Thymus (tissue), 14 donors: ENCODE measurements at places on chromosomes 3 and 15.

- no peak for DNase-seq
These were observed 39.9 kb downstream of the PLCH1 start for GRCh38 chr3:155704771-155705559.

- DNase-seq, result no peak
These were observed 55.0 kb upstream of the SOX14 start for GRCh38 chr3:137709011-137709601.

DNA sequence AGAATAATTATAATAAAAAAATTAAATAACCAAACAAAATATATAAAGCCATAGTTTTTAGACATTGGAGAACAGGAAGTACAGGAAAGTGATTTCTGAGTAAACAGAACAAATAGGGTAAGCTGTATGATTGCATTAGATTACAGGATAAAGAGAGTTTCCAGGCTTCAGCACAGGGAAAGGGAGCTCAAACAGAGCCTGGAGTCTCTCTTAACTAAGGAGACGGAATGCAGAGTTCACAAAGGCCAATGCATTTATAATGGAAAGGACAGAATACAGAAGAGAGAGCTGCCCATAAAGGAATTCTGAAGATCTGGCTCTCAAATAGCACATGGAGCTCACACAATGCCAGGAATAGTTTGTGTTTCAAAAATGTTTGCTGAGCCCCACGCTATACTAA is 42.0 kb upstream of the OTOL1 start:
- no peak for DNase-seq

DNA sequence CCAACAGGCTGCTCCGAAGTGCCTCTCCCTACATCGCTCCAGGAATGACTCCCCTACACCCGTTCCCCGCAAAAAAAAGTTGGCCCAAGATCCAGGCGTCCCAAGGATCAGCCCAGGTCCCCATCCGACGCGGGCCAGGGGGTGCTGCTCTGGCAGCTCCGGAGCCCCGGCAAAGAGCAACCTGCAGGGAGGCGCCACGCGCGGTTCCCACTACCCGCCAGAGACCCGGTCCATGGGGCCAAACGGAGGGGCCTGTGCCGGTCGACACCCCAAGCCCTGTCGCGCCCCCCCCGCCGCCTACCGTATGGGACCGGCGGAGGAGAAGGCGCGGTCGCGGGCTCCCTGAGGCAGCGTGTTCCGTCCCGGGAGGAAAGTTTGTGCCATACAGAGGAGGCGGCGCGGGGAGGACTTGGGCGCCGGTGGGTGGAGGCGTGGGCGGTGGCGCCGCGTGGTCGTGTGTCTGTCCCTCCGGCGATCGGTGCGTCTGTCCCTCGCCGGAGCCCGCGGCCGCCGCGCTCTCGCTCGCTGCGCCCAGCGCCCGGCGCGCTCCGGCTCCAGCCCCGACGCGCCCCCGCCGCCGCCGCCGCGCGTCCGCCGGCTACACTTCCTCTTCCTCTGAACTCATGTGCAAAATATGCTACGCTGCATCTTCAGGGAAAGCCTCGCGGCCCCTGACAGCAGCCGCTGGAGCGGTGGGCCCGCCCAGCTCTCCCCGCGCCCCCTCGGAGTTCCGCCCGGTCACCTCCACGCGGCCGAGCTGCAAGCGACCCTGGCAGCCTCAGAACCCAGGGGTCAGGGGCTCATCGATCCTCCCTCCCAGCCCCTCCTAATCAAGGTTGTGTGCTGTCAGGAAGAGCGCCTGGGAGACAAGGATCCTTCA is at the start of gene RFTN1:
RFTN1 (minus strand) TSS at position 559 of the 880 bp plus-strand sequence. CDS start 19,830 bp downstream, outside the sequence.
- DNase-seq, result no peak

DNA sequence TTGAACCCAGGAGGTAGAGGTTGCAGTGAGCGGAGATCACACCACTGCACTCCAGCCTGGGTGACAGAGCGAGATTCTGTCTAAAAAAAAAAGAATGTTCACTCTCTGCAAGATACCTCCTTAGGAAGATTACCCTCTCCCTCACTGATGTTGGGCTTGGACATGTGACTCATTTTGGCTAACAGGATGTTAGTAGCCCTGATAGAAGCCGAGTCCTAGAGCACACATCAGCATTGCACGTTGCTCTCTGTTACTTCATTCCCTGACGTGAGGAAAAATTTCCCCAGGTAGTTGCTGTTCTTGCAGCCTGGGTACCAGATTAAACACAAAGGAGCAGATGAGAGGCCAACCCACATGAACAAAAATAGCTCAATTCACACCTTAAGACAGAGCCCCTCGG is 78.1 kb upstream of the PRICKLE2 start:
- no peak for DNase-seq

GRCh38 chr3:190560013-190560895 is 46.4 kb downstream of the IL1RAP start:
- no peak for DNase-seq

- no peak for DNase-seq
These were observed 336.0 kb upstream of the TRIM42 start for GRCh38 chr3:140341817-140342403.

GRCh38 chr3:136247855-136248590 is 2.1 kb upstream of the PCCB start:
- DNase-seq, result no peak

GRCh38 chr3:34382859-34383258 is 584.4 kb downstream of the PDCD6IP start:
- no peak for DNase-seq

- peak; percentile 27 for DNase-seq
These were observed 9.8 kb downstream of the CTXND1 start for GRCh38 chr15:80242132-80242769.

- no peak for DNase-seq
These were observed 33.6 kb downstream of the GOLGA6L10 start for GRCh38 chr15:82315519-82316246.

GRCh38 chr3:166955201-166955939 is 424.7 kb downstream of the ZBBX start:
- DNase-seq, result no peak

DNA sequence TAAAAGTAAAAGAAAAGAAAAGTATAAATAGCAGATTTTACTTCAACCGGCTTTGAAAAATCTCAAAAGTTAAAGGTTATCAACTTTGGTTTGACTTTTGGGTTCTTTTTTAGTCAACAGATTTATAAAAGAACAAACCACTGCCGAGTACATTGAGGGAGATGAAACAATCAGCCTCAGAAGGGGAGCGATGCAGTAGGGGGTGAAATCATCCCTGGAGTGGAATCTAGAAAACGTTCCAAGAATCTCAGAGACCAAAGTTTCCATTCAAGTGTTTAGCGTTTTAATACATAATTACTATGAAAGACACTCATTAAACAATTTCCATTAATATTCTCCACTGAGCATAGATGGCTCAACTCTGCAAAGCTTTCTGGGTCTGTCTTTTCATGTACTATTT is 745.5 kb downstream of the NR2F2 start:
- no peak for DNase-seq

DNA sequence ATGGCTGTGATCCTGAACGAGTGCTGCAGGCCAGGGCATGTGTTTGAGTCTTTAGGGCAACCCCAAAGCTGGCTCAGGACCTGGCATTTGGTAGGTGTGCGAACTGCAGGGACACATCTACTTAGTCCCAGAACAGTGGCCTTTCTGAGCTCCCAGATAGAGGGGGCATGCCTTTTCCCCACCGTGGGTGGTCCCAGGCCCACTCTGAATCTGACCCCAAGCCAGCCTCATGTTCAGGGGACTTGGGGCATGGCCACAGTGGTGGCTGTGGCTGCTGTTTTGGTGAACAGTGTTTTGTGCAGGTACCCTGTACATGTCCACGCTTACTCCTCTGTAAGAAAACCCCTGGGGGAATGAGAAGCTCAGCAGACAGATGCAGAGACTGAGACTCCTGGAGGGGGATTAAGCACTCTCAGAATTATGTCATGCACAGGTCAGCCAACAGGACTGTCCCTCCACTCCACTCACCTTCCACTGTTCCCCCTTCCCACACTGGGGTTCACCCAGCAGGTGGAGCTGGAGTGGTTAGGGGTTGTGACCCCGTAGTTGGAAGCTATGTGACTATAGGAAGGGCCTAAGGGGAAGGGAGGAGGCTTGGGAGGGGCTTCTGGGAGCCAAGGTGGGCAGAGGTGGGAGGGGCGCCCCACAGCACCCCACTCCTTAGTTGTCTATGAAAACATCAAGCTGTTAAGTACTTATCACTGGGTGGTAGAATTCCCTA is 16.4 kb downstream of the ESYT3 start:
- DNase-seq, result no peak

- DNase-seq, result no peak
These were observed 50.0 kb downstream of the PLS1 start for GRCh38 chr3:142646020-142646785.

GRCh38 chr3:116155841-116156240 is 289.4 kb downstream of the LSAMP start:
- DNase-seq, result no peak

DNA sequence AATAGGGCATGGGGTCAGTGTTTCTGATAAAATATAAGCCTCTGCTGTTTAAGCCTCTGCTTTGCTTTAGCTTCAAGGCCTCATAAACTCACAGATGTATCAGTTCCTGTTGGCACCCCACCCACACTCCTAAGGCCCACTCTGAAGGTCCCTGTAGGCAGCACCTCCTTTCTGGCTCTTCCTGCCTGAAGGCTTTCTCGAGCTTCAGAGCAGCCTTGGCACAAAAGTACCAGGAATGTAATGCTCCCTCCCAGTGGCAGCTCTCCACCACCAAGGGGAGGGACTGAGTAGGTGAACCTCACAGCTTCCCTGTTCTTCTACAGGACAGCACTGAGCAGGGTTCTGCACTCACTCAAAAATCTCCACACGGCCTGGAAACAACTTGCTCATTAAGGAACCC is 102.2 kb downstream of the ABHD5 start:
- DNase-seq, result no peak

GRCh38 chr15:57220205-57220604 is 156.1 kb upstream of the CGNL1 start:
- no peak for DNase-seq

DNA sequence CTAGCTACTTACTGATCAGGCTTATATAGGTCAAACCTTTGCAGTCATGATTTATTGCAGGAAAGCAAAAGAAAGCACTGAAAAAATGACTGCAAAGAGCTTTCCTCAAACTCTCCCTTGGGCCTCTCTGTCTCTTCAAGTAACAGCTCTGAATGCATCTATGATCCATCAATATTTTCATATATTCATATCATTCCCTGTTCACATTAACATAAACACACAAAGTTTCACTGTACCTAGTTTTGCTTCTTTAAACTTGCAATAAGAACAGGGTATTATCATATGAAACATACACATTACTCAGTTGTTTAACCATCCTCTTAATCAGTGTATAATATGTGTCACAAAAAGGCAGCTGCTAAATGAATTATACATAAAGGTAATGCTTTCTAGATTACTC is 107.9 kb upstream of the ARL6 start:
- DNase-seq, result no peak

- DNase-seq, result no peak
These were observed 3.2 kb downstream of the MASP1 start for GRCh38 chr3:187288131-187288854.

DNA sequence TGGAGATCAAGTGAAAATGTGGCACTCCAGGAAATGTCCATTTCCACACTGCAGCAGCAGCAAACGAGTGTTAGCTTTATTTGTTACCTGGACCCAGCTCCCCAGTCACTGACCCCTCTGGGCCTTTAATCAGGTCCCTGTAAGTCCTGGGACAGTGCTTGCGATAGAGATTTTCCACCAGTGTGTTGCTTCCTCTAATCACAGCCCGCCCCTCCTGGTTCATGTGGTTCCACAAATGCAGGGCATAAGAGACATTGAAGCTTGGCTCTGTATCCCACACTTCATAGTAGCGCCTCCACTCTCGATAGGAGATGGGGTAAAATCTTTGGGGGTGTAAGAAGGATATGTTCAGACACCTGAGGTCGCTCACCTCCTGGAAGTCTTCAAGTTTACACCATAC is 8.0 kb downstream of the A4GNT start:
- DNase-seq, result no peak

GRCh38 chr3:101940521-101941317 is 91.4 kb downstream of the NFKBIZ start:
- DNase-seq, result no peak

DNA sequence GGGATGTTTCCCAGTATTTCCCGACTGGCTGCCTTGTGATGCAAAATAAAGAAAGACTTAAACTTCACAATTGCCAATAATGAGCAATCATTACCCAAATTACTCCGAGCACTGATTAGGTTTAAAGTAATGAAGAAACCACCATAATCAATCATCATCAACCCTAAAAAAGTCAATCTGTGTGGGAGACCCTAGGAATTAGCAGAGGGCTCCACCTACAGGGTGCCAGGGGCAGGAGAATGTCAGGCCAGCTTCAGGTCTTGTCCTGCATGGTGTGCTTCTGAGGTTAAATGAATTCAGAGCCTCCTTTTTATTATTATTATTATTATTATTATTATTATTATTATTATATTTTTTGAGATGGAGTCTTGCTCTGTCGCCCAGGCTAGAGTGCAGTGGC is 478.0 kb upstream of the ARRDC4 start:
- DNase-seq, result no peak

DNA sequence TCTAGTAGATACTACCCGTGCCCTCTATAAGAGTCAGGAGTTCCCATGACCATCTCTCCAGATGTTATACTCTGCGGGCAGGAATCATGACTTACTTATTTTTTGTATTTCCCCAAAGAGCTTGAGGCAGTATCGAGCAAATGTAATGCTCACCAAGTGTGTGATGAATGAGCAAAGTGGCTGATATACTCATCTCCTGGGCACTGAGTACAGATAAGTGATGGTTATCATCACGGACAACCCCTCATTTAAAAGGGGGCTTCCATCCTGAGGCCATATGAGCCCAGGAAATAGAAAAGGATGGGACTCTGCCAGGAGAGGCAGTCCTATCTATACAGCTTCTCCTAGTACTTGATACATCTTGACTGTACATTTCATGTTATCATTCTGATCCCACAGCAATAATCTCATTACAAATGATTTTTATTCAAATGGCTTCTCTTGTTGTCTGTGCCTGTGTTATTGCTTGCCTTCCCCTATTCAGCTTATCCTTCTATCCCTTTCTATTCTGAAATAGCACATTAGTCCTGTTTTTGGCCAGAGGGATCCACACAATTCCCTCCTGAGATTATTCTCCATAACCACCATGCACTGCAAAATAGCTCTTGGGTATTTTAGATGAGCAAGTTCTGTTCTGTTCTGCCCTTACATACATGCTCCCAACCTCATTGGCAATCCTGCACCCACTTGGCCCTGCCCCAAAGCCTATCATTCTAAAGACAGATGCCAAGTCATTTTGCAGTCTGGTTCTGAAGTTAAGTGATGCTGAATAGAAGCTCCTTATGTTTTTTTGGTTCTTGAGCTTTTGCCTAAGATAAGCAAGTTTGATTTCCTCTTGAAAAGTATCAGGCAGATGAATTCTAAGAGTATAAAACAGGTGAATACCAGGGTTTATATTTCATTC is 48.0 kb upstream of the MRPL3 start:
- DNase-seq, result no peak

DNA sequence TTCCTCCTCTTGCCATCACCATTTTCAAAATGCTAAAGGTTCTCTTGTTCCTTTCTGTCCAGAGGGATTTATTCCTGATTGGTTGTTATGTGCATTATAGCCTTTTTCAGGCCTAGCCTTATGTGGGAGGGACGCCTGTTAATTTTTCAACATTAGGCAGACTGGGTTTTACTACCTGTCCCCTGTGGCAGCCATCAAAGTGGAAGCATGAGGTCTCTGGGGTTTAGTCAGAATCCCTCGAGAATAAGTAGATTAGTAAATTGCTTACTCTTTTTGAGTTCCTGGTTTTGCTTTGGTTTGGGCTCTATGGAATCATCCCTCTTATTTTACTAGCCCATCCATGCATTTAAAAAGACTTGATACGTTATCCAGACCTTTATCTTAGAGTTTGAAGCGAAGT is 32.4 kb downstream of the PAK2 start:
- no peak for DNase-seq
